ENCODE measurements at places on chromosomes 5 and 9.

GRCh38 chr9:103990311-103990710, 103.8 kb upstream of the SMC2 start:
- DNase-seq, result no peak

- DNase-seq, result no peak
Observed at GRCh38 chr9:86534572-86535258, 180.5 kb upstream of the TUT7 start.

DNA sequence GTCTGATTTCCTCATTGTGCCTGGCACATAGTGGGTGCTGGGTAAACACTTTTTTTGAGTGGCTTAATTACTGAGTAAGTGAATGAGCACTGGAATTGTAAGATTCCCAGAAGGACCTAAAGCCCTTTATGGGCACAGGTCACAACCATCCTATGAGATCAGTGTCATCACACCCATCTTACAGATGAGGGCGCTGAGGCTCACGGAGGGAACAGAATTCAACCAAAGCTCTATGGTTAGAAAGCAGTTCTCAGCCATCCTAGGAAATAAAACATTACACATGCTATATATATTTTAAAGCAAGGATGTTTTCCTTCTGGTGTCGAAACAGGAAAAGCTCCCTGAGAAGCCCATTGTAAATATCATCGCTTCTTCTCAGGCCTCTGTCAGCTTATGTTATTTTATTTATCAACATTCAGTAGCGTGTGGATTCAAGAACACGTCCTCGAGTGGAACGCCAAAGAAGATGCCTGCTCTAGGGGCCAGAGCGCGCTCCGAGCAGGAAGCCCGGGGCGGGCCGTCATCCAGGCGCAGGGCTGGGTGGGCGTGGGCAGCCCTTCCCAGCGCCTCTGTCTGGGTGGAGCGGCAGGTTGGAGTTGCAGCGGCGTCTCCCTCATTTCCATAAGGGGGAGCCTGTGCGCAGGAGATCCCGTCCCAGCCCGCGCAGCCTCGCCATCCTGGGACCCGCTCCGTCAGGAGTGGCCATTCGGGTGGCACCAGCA, 155.8 kb upstream of the SMIM23 start:
- no peak for DNase-seq

DNA sequence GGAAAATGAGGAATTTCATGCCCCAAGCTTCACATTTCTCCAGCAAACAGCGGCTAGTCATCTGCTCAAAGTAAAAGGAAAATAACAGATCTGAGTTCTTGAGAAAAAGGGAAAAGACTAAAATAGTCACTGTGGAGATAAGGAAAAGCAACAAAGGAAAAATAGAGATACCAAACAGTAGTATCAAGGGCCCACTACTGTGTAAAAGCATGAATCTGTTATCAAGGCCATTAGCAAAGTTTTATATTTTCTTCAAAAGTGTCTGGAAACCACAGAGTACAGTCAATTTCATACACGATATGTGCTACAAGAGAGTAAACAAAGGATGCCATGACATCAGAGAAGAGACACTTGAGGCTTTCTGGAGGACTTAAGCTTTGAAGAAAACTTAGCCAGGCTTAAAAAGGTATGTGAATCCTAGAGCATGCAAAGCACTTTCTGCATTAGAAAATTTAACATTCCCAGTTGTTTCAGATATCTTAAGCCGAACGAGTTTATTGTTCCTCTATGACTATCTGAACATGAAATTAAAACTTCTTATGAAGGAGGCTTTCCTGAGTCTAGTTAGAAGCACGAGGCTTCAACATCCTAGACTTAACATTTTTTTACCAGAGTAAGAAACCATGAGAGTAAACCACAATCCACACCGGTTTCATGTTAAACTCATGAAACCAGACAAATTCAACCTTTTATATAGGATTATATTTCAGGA, 1.2 kb downstream of the TTC33 start:
- DNase-seq, result no peak

DNA sequence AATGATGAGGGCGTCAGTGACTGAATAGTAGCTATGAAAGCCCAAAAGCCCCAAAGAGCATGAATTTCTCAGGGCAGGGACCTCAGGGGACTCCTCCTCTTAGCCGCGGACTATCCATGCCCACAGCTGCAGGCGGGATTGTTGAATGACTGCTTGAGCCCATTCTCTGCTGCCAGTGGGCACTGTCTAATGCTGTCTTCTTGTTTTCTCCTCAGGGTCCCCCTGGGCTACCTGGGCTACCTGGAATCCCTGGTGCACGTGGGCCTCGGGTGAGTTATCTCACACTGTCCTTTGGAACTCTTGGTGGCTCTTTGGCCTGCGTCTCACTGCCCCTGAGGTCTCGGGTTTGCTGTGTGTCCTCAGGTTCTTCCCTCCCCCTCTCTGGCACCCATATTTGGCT, 22.7 kb downstream of the COL27A1 start:
- DNase-seq, result no peak

GRCh38 chr9:134885679-134886412, 5.2 kb downstream of the FCN2 start:
- no peak for DNase-seq

DNA sequence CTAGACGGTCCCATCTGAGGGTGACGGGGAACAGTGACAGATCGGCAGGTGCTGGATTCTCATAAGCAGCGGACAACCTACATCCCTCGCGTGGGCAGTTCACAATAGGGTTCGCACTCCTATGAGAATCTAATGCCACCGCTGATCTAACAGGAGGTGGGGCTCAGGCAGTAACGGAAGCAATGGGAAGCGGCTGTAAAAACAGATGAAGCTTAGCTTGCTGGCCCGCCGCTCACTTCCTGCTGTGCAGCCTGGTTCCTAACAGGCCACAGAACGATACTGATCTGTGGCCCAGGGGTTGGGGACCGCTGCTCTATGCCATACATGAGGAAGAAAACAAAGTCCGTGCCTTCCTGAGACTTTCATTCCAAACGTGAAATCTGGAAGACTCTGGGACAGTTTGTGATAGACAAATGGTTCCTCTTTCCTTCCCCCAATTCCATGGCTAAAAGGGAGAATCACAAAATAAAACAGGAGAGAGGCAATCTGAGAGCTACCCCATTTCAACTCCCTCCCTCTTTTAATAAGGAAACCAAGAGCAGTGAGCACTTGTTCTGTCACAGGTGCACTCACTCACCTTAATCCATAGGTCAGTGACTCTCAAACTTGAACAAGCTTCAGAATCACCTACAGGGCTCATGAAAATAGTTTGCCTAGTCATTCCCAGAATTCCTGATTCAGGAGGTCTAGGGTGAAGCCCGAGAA, 12.1 kb downstream of the PDCL start:
- no peak for DNase-seq

DNA sequence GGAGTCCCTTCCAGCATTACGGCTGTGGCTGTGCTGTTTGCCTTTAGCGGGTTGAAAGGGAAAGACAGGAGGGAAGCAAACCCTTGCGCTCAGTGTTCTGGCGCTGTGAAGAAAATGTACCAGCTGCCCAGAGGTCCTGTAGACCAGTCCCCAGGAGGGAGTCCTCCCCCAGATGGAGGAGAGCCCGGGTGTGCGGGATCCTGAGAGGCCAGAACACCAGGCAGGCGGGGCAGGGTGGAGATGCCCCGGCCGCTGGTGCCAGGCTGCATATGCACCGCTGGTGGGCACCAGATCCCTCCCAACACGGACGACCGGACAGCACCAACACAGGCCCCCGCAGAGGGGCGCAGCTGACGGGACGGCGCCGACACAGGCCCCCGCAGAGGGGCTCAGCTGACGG, 37.2 kb upstream of the SLC9A3 start:
- no peak for DNase-seq

- DNase-seq, result no peak
Observed at GRCh38 chr9:133529457-133529856, 4.7 kb upstream of the MYMK start.

All from NCI-H446 treated with DMSO at 0.1 percent for 48 hours (cell line).